ENCODE measurements at places on chromosomes 7 and 10. TPM values are rescaled to one million over a fixed set of nuclear protein-coding genes. Genes with fewer than 3 reads are reported as not detected.

- H3K27ac ChIP-seq: no peak overlapping the region
- H3K36me3 ChIP-seq: peaks cover 10% of the 10 kb centered on the region
- DNase-seq: no peak
- no peaks in the 10 kb centered on the region for H3K27me3 ChIP-seq
- H3K4me3 ChIP-seq: no peak overlapping the region
Measured at GRCh38 chr10:71776481-71776925, 3.2 kb upstream of the VSIR start.

- H3K4me1 ChIP-seq: no peaks in the 10 kb centered on the region
- no peak for DNase-seq
Measured at GRCh38 chr10:128967980-128968756, 498.9 kb upstream of the MGMT start.

GRCh38 chr7:156196649-156197048 is 384.4 kb upstream of the SHH start:
- H3K27me3 ChIP-seq: peaks cover 4% of the 10 kb centered on the region
- no peak overlapping the region for H3K27ac ChIP-seq
- H3K36me3 ChIP-seq: no peaks in the 10 kb centered on the region

- peaks cover 59% of the 10 kb centered on the region for H3K27me3 ChIP-seq
- no peaks in the 10 kb centered on the region for H3K36me3 ChIP-seq
- no peak overlapping the region for H3K27ac ChIP-seq
Measured at GRCh38 chr7:132576721-132577085, 433 bp upstream of the PLXNA4 start.

Gene DNAJB6
- 69.0 TPM for total RNA-seq

DNA sequence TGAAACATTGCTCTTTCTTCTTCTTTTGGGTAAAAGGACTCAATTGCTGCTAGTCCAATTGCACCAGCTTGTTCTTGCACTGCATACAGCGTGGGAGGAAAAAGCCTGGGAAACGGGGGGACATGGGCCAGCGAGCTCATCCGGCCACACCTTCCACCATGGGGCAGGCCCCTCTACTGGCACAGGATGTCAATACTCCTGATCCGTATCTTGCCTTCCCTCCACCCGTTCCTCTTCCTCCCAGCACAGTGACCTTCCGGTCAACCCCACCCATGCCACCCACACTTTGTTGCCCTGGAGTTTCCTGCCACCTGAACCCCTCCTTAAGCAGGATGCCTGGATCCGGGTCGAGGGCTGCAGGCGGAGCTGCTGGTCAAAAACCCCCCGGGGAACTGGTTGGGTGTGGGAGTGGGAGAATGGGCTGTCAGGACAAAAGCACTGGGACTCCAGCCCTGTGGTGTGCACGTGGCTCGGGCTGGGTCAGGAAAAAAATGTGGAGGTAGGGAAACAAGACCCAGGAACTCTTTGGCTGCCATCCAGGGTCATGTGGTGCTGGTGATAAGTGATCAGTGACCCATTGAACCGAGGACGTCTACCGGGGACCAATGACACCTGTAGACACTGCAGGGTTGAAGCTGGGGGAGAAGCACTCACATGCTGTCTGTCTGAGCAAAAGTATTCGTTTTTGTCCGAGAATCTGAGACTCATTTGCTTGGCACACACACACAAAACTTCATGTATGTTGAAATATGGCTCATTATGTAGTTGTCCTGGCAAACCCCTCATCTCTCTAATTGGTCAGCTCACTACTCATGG is 8.1 kb downstream of the IL2RA start:
- H3K27ac ChIP-seq: peak overlapping the region; percentile 96
- H3K4me3 ChIP-seq: peak overlapping the region; percentile 79
- H3K27me3 ChIP-seq: no peaks in the 10 kb centered on the region
- peaks cover 86% of the 10 kb centered on the region for H3K4me1 ChIP-seq
- H3K36me3 ChIP-seq: peaks cover 84% of the 10 kb centered on the region

GRCh38 chr10:16314259-16314658 is 122.6 kb upstream of the PTER start:
- H3K27me3 ChIP-seq: peaks cover 2% of the 10 kb centered on the region
- DNase-seq: peak; percentile 9
- H3K27ac ChIP-seq: no peak overlapping the region
- no peak overlapping the region for H3K4me3 ChIP-seq
- H3K36me3 ChIP-seq: no peaks in the 10 kb centered on the region

GRCh38 chr7:158973941-158974785 is 117.8 kb downstream of the DYNC2I1 start:
- no peak for DNase-seq
- no peaks in the 10 kb centered on the region for H3K27me3 ChIP-seq
- no peak overlapping the region for H3K4me3 ChIP-seq

- H3K27me3 ChIP-seq: no peaks in the 10 kb centered on the region
- DNase-seq: no peak
- H3K27ac ChIP-seq: no peak overlapping the region
- no peak overlapping the region for H3K4me3 ChIP-seq
- H3K36me3 ChIP-seq: no peaks in the 10 kb centered on the region
Measured at GRCh38 chr7:39429421-39429820, 136.8 kb upstream of the YAE1 start.

- H3K36me3 ChIP-seq: no peaks in the 10 kb centered on the region
- H3K4me3 ChIP-seq: no peak overlapping the region
- H3K4me1 ChIP-seq: no peaks in the 10 kb centered on the region
- H3K27ac ChIP-seq: no peak overlapping the region
Measured at GRCh38 chr10:84632866-84633265, 304.5 kb downstream of the CCSER2 start.

- no peak for DNase-seq
- no peak overlapping the region for H3K4me3 ChIP-seq
- no peaks in the 10 kb centered on the region for H3K27me3 ChIP-seq
- no peak overlapping the region for H3K27ac ChIP-seq
- H3K4me1 ChIP-seq: no peaks in the 10 kb centered on the region
Measured at GRCh38 chr10:47009215-47009838, 98.1 kb downstream of the PTPN20 start.

GRCh38 chr7:132778761-132779160 is 202.5 kb upstream of the PLXNA4 start:
- DNase-seq: no peak
- peaks cover 23% of the 10 kb centered on the region for H3K4me1 ChIP-seq
- H3K36me3 ChIP-seq: no peaks in the 10 kb centered on the region

DNA sequence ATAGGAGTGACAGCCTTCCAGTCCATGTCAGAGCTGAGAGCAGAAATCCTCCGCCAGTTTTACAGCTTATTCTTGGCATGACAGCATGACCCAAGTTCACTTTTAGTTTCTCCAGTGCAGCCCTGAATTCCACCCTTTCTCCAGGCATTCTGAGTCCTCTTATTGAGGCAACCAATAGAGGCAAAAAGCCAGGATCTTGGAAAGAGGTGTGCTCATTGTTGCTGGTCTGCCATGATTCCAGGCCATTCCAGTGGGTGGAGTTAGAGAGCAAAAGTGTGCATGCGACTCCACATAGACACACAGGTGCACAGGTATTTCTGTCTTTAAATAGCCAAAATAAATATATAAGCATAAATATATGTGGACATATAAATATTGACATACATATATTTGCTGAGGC is 224.7 kb upstream of the ADARB2 start:
- no peak overlapping the region for H3K4me3 ChIP-seq
- no peak for DNase-seq
- no peaks in the 10 kb centered on the region for H3K36me3 ChIP-seq
- H3K27me3 ChIP-seq: no peaks in the 10 kb centered on the region

- DNase-seq: no peak
- H3K4me1 ChIP-seq: no peaks in the 10 kb centered on the region
- no peak overlapping the region for H3K4me3 ChIP-seq
- H3K27ac ChIP-seq: no peak overlapping the region
Measured at GRCh38 chr10:93777092-93777491, 19.4 kb downstream of the LGI1 start.

DNA sequence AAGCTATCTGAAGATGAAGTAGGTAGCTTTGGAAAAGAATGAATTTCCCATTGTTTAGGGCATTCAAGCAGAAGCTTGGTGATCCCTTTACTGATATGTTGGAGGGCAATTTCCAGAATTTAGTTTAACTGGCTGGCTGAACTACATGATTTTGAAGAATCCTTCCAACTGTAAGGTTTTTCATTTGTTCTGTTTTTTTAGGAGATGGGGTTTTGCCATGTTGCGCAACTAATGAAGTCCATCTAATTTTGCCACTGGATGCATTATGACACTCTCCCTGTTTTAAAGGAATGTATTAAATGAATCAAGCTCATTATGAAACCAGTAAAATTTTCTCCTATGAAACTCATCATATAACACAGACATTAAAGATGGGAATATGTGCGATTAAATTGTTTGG is 6.1 kb upstream of the DDX50 start:
- H3K27me3 ChIP-seq: no peaks in the 10 kb centered on the region
- H3K27ac ChIP-seq: no peak overlapping the region

DNA sequence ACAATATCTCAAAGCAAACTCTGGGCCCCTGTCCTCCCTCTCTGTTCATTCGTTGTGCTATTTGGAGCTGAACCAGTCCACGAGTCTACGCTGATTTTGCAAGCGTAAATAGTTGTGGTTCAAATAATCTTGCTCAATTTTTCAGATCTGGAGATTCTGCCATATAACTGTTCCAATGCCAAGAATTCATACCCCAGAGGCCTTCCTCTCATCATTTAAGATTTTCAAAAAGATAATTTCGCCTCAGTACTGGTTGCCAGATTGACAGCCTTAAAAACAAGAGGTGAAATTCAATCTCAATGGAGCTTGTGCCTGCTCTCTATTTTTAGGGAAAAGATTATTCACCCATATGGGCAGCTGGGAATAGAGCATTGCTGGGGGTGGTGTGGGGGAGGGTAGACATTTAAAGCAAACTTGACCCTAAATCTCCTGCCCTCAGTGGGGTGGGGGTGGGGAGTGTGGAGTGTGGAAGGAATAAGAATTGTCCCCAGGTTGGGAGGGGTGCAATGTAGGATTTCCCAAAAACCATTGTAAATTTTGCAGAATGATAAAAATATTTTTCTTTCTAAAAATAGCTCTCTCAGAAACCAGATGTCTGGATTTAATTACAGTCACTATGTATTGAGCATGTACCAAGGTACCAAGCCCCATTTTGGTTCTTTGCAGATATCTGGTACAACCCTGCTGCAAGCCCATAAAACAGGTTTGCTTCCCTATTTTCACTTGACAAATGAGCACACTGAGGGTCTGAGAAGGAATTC is 104.7 kb upstream of the EEPD1 start:
- peaks cover 3% of the 10 kb centered on the region for H3K27me3 ChIP-seq
- no peak overlapping the region for H3K4me3 ChIP-seq
- H3K4me1 ChIP-seq: no peaks in the 10 kb centered on the region
- H3K27ac ChIP-seq: no peak overlapping the region
- no peak for DNase-seq
- no peaks in the 10 kb centered on the region for H3K36me3 ChIP-seq

Gene GARIN1A
- not detected for total RNA-seq

DNA sequence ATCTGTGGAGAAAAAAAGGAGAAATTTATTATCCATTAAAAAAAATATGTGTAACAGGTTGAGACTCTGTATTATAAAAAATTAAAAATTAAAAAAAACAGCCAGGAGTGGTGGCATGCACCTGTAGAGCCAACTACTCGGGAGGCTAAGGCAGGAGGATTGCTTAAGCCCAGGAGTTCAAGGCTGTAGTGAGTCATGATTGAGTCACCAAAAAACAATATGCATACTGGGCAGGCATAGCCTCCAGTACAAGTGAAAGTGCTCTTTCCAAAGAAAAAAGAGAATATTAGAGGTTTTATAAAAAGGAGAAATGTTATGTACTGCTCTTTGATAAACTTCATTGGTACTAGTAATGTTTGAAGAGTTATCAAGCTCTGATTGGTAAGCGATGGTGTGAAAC is 647.1 kb upstream of the ZWINT start:
- DNase-seq: no peak
- no peaks in the 10 kb centered on the region for H3K36me3 ChIP-seq
- no peaks in the 10 kb centered on the region for H3K27me3 ChIP-seq
- H3K4me1 ChIP-seq: no peaks in the 10 kb centered on the region
- no peak overlapping the region for H3K27ac ChIP-seq

Measured in activated naive CD4-positive, alpha-beta T cell treated with anti-CD3 and anti-CD28 coated beads for 36 hours (primary cell).